CD8-positive, alpha-beta memory T cell (primary cell): ENCODE measurements at places on chromosomes 2 and 18.

GRCh38 chr2:45712570-45712969, 61.1 kb downstream of the PRKCE start:
- DNase-seq: no peak

DNA sequence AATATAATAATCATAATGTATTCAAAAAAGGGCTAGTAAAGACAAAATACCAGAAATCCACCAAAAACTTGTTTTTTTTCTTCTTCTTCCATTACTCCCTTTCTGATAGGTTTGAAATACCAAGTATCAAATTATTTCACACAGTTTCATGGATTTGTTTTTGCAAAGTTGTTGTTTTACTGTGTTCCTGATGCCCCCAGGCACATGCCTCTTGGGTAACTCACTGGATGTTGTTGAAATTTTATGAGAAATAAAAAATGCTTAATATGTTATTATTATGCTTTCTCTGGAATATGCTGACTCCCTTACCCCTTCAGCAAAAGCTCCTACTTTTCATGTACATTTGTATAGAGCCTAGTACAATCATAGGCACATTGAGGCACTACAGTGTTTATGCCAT, 419.6 kb downstream of the NRXN1 start:
- DNase-seq: no peak

DNA sequence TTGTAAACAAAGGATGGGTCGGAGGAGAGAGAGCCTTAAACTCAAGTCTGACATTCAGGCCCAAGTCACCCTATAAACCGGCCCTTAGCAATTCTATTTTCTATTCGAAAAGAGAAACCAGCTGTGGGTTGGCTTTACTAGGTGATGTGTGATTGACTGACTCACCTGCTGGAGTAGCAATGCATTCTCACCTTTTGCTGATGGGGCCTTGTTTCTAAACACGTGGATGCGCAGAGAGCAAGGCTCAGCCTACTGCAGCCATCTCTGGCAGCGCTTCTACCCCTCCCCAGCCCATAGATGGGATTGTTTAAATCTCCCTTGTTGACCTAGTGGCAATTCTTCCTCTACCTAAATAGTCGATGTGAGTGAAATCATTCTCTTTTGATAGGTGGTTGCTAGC, 138.5 kb downstream of the MEIS1 start:
- DNase-seq: no peak

DNA sequence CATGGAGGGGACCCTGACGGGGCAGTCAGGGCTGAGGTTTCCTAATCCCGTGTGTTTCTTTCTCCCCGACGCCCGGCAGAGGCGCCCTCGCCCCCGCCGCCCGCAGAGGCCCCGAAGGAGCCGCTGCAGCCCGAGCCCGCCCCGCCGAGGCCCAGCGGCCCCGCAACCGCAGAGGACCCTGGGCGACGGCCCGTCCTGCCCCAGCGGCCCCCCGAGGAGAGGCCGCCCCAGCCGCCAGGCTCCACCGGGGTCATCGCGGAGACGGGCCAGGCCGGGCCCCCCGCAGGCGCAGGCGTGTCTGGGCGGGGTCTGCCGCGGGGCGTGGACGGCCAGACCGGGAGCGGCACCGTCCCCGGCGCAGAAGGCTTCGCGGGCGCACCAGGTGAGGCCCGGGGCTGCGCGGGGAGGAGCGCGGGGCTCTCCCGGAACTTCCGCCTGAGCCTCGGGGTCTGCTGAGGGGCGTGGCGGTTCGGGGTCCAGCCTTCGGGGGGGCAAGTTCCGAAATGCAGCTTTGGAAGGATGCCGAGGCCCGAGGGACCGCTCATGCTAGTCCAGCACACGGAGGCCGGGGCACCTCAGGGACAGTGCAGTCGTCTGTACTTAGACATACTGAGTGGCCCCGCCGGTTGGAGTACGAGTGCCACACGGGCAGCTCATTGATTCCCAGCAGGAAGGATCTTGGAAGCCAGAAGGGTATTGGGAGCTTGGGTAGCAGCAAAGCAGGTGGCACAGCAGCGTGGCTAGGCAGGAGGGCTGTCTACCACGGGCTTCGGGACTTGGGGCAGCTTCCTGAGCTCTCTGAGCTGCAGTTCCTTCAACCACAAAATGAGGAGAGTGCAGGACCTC, 60.1 kb downstream of the EMILIN2 start:
- peak; percentile 43 for DNase-seq
